RKO (cell line): ENCODE measurements at places on chromosomes 4 and X.

GRCh38 chrX:97849951-97850350, 966.2 kb downstream of the RPA4 start:
- no peak for DNase-seq

GRCh38 chr4:63458010-63458409, 951.2 kb downstream of the TECRL start:
- DNase-seq, result no peak

DNA sequence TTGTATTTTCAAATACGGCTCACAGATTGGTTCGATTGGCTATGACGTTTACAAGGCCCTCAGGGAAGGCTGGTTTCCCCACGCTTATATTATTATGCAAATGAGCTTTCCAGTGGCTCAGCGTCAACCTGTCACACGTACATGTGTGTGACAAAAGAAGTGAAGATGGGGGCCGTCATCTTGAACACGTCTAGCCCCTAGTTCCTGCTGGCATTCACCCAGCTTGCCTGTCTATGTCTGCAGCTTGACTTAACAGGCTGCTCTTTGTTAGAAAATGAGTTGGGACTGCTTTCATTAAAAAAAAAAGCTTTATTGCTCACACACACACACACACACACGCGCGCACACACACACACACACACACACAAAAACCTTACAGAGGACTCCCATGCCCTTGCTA, 283.6 kb upstream of the CTSO start:
- DNase-seq, result no peak

GRCh38 chr4:38930707-38931106, 63.1 kb downstream of the FAM114A1 start:
- DNase-seq, result no peak

GRCh38 chr4:19227701-19228100, 1024.0 kb upstream of the SLIT2 start:
- DNase-seq, result no peak

GRCh38 chrX:108088511-108088910, 2.8 kb downstream of the PSMD10 start:
- DNase-seq, result no peak

DNA sequence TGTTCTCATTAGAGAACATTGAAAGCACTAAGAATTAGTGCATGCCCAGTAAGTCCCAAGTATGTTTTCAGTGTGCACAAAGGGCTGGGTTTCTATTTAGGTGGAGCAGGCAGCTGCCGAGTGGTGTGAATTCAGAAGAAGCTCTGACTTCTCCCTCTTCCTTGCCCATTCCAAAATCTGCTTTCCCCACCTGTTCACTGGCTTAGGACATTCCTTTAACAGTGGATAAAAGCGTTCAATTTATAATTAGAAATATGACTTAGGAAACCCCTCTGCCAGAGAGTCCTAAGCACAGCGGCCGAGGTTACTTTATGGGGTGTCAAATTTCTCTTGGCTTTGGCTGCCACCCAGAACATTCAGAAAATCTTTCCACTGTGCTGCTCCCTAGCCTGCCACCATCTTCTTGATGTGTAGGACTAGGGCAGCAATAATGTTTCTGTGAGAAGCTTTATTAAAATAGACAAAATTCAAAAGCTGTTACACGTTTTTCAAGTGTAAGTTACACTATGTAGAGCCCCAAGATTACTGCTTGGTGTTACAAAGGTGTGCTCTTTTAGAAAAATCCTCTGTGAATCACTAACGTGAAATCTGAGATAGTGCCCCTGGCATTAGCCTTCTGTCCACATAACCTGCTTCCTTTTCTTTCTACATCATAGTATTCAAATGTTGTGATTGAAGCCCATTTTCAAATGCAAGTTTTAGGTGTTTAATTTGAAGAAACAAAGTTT, 191.6 kb upstream of the ANKRD50 start:
- DNase-seq, result no peak

- no peak for DNase-seq
These were observed 63.7 kb upstream of the CAMK2D start for GRCh38 chr4:113825272-113825671.

DNA sequence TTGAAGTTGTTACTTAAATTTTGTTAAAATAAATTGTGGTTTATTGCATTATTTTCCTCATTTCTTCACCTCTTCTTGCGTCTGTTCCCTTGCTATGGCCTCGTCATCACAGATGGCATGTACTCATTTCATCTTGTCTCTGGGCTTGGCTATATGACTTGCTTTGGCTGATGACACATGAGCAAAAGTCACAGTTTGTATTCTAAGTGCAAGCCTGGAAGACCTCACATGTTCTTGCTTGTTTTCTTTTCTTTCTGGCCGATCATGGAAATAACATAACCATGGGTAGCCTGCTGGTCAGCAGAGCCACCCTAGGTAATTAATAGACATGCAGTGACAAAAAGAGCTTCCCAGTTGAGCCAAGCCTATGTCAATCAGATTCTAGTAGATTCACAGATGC, 527.9 kb downstream of the SPRY1 start:
- peak; percentile 3 for DNase-seq

GRCh38 chr4:152211936-152212653, 323.8 kb downstream of the FBXW7 start:
- no peak for DNase-seq

- DNase-seq, result no peak
These were observed 15.2 kb upstream of the CXCL2 start for GRCh38 chr4:74114234-74114633.

GRCh38 chrX:16103625-16104024, 19.7 kb upstream of the GRPR start:
- no peak for DNase-seq

DNA sequence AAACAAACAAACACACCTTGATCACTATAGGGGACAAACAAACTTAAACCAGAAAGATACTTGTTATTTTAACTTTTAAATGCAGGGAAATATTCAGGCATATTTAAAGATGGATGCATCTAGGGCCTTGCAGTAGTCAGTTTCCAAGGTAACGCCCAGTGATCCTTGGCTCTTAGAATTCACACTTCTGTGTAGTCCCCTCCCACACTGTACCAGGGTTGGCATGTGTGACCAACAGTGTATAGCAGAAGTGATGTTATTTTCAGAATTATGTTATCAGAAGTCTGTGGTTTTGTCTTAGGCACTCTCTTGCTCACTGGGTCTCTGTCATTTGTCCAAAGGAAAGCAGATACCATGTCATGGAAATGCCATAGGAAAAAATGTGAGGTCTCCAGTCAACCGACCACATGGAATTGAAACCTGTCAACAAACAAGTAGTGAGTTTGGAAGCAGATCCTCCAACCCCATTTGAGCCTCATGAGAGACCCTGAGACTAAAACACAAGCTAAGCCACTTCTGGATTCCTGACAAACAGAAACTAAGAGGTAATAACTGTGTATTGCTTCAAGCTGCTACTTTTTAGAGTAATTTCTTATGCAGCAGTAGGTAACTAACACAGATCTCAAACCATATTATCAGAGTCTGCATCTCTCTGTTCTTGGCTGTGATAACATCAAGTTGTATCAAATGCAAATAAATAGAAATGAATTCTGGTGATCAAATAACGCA, 670.3 kb downstream of the KCTD8 start:
- no peak for DNase-seq

- peak; percentile 11 for DNase-seq
These were observed 74.4 kb downstream of the AFF1 start for GRCh38 chr4:87009095-87009648.

DNA sequence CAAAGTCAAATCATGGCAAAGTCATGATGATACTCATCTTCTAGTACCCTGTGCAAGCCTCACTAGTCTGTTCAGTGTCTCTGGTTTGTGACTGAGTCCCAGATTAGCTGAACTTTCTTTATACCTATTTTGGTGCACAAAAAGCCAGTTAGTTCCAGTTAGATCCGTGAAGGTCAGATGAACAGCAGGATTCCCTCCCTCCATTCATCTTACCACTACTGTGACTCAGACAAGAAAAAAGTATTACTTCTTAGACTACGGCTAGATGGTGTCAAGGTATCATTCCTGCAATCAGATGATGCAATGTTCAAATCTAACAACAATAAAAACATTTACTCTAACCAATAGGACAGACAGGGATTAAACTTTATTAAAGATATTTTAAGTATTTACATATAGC, 30.4 kb downstream of the ARHGEF6 start:
- DNase-seq, result no peak

GRCh38 chr4:2694691-2695090, 61.4 kb downstream of the TNIP2 start:
- no peak for DNase-seq

DNA sequence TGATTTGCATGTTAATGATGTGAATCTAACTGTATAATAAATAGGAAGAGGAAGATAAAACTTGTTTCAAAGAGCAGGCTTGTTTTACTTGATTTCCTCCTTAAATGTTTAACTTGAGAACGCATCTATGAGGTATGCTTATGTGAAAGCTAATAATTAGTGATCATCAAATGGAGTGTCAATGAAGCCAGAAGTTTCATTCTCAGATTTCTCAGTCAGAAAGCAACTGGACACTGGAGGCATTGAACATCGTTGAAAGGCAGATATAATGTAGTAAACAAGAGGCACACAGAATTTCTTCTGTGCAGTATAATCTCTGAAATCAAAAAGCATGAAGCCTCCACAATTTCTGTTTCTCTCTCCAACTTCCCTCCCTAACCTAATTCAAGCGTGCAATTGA, 672.9 kb downstream of the ADGRL3 start:
- DNase-seq, result no peak

- no peak for DNase-seq
These were observed 121.6 kb upstream of the CBR4 start for GRCh38 chr4:169131556-169132208.

- DNase-seq, result no peak
These were observed 153.0 kb downstream of the DCLK2 start for GRCh38 chr4:150231107-150231770.

GRCh38 chr4:19807505-19807904, 444.2 kb upstream of the SLIT2 start:
- peak; percentile 18 for DNase-seq

DNA sequence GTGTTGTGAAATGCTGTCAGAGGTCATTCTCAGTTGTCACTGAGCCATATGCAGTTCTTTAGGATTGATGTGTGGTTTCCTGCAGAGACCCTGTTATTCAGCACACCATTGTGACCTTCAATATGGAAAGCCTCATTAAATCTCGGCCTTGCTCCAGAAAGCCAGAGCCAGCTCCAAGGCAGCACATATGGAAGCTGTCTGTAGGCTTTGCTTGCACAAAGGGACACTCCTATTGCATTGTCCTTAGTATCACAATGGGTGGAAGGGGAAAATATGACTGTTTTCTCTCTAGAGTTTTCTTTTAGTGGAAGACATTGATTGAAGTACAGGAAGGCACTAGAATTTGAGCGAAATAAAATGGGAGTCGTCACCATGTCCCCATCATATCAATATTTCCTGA, 179.0 kb downstream of the CEP135 start:
- DNase-seq, result no peak

DNA sequence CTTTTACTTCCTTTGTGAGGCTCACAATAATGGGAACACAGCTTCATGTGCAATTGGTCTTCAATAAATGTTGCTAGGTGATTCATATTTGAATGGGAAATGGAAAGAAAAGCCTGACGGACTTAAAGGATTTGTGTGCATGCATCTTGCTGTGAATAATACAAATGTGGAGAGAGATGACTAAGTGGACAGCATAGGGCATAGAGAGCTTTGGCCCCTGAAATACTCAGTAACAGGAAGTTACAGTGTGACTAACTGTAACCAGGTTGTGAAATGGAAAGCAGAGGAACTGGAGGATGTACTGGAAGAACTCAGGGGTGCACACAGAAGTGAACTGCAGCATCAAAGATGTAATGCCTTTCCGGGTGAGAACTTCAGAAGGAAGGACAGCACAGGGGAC, 206.7 kb downstream of the MGST2 start:
- DNase-seq, result peak; percentile 99

GRCh38 chr4:145709843-145710242, 29.9 kb downstream of the C4orf51 start:
- DNase-seq, result peak; percentile 82

DNA sequence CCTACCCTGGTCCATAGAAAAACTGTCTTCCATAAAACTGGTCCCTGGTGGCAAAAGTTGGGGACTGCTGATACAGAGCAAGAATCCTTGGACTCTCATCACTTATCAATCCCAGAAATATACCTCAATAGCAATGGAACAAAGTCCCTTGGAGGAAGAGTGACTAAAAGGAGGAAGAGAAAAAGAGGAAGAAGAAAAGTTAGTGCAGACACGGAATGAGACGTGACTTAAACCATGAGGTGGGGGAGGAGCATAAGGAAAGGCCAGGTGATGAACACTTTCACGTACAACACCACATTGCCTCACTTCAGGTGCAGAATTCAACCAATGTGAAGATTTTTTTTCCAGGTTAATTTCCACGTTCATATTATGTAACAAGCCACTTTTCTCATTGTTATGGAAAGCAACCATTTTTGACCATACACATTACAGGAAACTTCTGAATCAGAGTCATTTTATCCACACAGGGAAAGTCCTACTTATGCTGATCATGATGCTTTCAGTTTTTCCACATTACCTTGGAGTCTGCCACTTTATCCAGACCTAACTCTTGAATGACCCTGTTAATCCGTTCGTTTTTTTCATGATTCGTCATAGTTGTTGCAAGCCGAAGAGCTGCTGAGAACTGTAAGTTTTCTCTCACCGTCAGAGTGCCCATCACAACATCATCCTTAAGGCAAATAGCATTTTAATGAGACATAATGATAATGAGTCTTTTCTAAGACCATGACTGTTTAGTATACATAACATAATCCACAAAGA, 27.7 kb downstream of the ABCG2 start:
- no peak for DNase-seq

- DNase-seq, result no peak
These were observed 48.7 kb downstream of the UCHL1 start for GRCh38 chr4:41305476-41305875.

GRCh38 chr4:6504900-6505496, 32.6 kb upstream of the PPP2R2C start:
- DNase-seq, result peak; percentile 21

- no peak for DNase-seq
These were observed 12.4 kb downstream of the CASP6 start for GRCh38 chr4:109690690-109691410.

- DNase-seq, result peak; percentile 16
These were observed 527.7 kb upstream of the MAGEB2 start for GRCh38 chrX:29687687-29688086.

GRCh38 chr4:60562334-60562733, 637.8 kb upstream of the ADGRL3 start:
- DNase-seq, result no peak

GRCh38 chr4:40699648-40700047, 50.1 kb upstream of the NSUN7 start:
- no peak for DNase-seq

DNA sequence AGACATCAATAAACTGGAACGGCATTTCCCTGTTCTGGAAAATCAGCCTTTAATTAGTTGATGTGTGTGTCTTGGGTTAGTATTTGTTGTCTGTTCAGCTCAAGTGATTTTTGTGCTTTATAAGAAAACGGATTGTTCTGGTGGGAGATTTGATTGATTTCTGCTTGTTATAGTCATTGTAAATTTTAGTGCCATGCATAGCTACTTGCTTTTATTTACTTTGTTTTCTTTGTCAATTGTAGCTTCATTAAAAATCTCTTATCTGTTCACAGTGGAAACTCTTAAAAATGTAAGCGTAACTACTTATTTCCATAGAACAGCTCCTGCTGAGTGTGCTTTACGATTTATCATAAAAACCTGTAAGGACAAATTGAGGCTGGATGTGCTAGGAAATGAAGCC, 253.2 kb downstream of the TENM3 start:
- no peak for DNase-seq

- no peak for DNase-seq
These were observed 56.4 kb upstream of the HHIP start for GRCh38 chr4:144589512-144589911.

- no peak for DNase-seq
These were observed 656.6 kb downstream of the ANKRD50 start for GRCh38 chr4:124055896-124056295.

- no peak for DNase-seq
These were observed 34.4 kb upstream of the SLC34A2 start for GRCh38 chr4:25621027-25621930.
